Fibroblast of lung (primary cell): ENCODE measurements at places on chromosomes 3 and 15.

- peak; percentile 23 for DNase-seq
These were observed 37.7 kb upstream of the FGD5 start for GRCh38 chr3:14780927-14781507.

DNA sequence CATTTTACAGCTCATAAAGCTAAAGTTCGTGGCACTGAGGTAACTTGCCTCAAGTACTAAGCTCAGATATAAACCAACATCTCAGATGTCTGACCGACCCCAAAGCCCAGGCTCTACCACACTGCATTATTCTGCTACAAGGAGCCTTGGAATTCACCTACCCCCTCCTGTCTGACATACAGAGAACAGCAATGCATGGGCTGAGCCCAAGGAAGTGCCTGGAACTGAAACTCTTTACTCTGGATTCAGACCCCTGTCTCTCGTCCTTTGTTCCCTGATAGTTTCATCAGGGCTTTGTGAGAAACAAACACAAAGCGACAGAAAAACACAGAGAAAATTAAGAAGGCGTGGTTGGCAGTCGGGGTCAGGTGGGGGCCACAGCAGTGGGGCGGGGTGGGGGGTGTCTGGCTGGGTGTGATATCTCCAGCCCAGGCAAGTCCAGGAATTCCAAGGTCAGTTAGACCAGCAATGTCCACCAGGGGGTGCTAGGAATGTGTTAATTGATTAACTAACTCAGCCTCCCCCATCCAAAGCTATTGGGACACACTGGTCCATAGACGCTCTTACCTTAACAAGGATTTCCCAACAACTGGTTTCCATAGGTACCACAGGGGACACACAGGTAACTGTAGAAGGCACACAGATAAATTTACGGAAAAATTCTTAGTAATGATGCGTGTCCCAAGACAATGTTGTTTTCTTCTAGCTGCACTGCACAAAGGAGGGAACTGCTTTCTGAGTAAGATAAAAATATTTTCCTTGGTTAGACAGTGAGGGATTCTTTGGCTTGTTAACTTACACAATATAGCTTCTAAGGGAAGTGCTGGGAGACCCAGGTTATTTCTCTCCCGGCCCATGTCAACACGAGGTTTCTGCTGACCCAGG lies 18.8 kb upstream of the SSUH2 start:
- DNase-seq = peak; percentile 65

GRCh38 chr3:31254483-31254882 lies 278.2 kb upstream of the STT3B start:
- no peak for DNase-seq

GRCh38 chr3:51995346-51996163 lies at the start of gene RPL29:
RPL29 (minus strand) TSS chr3:51995895; CDS start chr3:51995461, 434 bp downstream.
- DNase-seq = peak; percentile 94

DNA sequence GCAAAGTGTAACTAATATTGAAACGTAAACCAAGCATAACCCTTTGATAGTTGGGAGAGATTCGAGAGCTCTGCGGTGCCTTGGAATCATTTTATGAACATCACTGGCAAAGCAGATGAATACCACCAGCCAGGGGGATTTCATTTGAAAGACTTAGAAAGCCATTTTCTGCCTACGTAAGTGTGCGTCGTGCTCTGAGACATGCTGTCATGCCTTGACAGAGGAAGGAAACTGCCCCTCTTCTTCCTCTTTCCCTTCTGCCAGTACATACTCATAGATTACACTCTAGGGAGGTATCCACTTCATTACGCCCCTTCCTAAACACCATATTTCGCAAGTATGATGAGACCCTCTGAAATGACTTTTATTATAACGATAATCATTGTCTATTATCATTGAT lies 3.3 kb upstream of the MTHFS start:
- no peak for DNase-seq

- DNase-seq = no peak
These were observed 209.2 kb upstream of the TPRG1 start for GRCh38 chr3:188962253-188963247.

GRCh38 chr15:60913900-60914299 lies 315.2 kb downstream of the RORA start:
- DNase-seq = no peak

DNA sequence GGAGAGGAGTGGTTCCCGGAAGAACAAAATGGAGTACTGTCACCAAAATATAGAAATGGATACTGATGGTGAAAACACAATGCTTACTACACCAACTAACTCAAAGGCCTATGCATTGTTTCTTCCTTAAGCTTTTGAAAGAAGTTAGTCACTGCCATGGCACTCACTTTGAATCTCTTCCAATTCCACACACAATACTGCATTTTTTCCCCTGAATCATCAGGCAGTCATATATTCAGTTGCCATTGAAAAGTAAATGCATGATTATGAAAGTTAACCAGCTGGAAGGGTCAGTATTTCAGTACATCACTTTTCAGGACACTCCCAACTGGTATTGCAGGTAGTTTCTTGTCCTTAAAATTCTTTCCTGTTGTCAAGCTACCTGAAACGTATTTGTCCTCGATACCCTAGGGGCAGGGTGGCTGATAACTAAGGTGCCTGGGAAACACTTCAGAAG lies 9.0 kb upstream of the LRRFIP2 start:
- peak; percentile 95 for DNase-seq

GRCh38 chr3:105513042-105513441 lies 146.3 kb downstream of the ALCAM start:
- DNase-seq = peak; percentile 93

DNA sequence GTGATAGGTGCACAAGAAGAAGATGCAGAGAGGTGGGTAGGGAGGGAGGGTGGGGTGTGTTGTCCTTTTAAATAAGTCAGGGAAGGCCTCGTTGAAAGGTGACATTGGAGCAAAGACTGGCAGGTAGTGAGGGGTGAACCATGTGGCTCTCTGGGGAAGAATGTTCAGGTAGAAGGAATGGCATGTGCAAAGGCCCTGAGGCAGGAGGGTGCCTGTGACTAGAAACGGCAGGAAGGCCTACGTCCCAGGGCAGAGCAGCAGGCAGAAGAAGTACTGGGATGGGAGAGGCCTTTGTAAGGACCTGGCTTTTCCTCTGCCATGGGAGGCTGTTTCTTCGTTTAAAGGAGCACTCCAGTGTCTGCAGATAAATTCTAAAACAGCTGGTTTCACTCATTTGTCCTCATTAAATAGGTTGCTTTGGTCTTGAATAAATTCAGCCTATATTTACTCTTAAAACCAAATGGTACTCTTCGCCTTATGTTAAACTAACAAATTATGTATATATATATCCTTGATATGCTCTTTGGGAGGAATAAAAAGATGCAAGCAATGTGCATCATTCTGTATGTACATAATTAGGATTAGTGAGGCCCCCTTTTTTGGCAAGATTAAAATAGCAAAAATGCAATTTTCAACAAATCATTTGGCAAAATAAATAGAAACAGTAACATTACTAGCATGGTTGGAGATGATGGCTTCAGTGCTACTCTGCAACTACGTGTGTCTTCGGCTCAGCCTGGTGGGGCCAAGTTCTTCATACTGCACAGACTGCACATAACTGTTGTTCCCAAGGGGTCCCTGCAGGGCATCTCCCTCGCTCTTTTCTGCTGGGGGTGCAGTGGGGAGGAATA lies 151.4 kb downstream of the KLF13 start:
- DNase-seq = no peak

DNA sequence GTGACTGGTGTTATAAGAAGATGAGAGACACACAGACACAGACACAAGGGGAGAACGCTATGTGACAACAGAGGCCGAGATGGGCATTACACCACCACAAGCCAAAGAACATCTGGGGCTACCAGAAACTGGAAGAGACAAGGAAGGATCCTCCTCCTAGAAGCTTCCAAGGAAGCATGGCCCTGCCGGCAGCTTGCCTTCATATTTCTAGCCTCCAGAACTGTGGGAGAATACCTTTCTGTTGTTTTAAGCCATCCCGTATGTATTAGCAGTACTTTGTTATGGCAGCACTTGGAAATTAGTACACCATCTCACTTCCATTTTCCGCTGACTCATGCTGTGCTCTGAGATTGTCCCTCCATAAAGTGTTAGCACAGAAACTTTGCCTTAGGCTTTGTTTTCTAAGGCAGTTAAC lies 38.7 kb upstream of the CA12 start:
- peak; percentile 33 for DNase-seq

- peak; percentile 78 for DNase-seq
These were observed 106.4 kb upstream of the RPL32 start for GRCh38 chr3:12947504-12948369.

- DNase-seq = peak; percentile 59
These were observed 451 bp downstream of the CHCHD4 start for GRCh38 chr3:14124223-14124614.

GRCh38 chr3:9862391-9863057 lies 17.5 kb downstream of the CIDEC start:
- DNase-seq = peak; percentile 59

GRCh38 chr3:15724446-15724845 lies 73.3 kb downstream of the ANKRD28 start:
- no peak for DNase-seq

GRCh38 chr3:127304121-127304744 lies 16.4 kb upstream of the PRR20G start:
- DNase-seq = no peak

DNA sequence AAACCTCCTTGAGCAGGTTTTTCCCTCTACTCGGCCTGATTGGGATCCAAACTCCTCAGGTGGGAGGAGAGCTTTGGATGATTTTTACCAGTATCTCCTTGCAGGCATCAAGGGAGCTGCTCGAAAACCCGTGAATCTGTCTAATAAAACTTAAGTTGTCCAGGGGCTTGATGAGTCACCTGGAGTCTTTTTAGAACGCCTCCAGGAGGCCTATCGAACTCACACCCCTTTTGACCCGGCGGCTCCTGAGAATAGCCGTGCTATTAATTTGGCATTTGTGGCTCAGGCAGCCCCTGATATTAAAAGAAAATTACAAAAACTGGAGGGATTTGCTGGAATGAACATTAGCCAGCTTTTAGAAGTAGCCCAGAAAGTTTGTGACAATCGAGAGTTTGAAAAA lies 41.6 kb downstream of the ZBTB11 start:
- no peak for DNase-seq

DNA sequence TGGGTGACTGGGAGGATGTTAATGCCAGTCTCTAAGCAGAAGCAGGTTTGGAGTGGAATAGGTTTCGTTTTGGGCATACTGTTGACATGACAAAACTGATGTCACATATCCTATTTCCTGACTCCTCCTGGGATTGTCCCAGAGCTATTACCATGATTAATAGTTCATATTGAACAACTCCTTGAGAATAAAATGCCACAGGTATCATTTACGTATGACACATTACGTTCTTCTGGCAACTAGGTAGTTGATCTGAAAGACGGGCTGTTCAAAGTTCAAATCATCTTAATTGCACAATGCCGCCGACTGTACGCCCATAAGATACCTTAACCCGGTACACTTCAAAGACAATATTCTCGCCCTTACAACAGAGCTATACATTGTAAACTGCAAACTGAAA lies 1.4 kb upstream of the RAB5A start:
- no peak for DNase-seq

- no peak for DNase-seq
These were observed 124.1 kb downstream of the SERPINI1 start for GRCh38 chr3:167859610-167860009.

- DNase-seq = no peak
These were observed 197.9 kb downstream of the RYR3 start for GRCh38 chr15:33508703-33509102.

DNA sequence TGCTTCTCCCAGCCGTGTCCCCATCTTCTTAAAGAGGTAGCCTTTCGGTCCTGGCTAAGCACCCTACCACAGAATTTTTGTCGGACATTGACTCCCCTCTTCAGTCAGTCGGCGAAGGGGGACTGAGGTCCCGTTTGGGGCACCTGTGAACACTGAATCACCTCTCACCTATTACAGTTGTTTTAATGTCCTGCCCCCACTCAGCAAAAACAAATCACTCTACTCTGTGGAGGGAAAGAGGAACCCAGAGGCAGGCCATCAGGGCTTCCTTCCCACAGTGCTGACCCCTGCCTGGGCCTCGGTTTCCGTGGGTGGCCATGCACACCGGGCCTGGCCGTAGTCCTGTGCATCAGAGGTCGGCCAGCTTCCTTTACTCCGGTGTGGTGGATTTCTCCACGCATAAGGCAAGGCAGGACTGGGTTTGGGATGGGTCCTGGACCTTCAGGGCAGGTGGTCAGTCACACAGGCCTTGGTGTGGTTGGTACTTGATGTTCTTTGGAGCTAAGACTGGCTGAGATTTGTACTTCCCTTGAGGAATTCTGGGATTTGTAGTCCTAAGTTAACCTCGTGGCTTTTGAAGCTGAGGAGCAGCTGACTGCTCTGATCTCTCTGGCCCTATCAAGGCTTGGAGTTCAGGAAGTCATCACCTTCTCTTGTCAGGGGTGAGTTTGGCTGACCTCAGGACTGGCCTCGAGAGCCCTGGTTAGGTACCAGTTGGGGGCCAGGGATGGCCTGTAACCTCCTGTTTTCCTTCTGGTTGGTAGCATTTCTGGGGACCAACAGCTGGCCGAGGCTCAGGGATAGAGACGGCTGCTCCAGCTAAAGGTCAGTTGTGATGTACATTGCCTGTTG lies 627 bp upstream of the FAM131A start:
- peak; percentile 75 for DNase-seq

DNA sequence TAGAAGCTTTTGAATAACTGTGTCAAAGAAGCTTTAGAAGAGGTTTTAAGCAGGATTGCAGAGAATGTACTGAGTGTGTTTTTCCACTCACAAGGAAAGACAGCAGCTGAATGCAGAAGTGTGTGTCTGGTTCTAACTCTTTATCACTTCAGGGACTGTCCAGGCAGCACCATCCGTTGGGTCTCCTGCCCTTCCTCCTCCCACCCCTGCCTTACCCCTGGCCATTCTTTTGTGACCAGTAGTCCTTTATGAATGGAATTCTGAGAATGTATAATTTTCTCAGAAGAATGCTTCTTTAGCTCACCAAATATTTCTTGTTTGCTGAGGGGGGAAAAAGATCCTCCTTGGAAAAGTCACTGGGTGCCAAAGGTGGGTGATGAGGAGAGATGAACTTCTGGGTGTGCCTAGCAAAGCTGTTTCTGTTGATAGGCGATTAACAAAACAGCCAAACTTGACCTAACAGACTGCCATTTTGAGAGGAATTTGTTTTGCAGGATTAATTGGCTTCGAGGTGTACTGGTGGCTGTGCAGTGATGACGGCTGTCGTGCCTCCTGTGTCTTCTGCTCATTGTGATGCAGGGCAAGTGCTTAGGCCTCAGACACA lies 70.9 kb downstream of the IGF1R start:
- DNase-seq = peak; percentile 59

- no peak for DNase-seq
These were observed 6.8 kb upstream of the TRH start for GRCh38 chr3:129967761-129968160.

- DNase-seq = peak; percentile 39
These were observed 736 bp downstream of the ARHGEF26 start for GRCh38 chr3:154121701-154122551.

GRCh38 chr3:37986479-37987314 lies 3.9 kb upstream of the VILL start:
- no peak for DNase-seq

GRCh38 chr3:78026318-78026828 lies 986.5 kb downstream of the ROBO2 start:
- DNase-seq = peak; percentile 64

GRCh38 chr15:70318594-70319465 lies 221.1 kb upstream of the TLE3 start:
- peak; percentile 80 for DNase-seq

GRCh38 chr15:64051093-64051402 lies 4.8 kb upstream of the DAPK2 start:
- no peak for DNase-seq

- DNase-seq = no peak
These were observed 11.5 kb upstream of the MSL2 start for GRCh38 chr3:136207489-136208115.
